ENCODE measurements at places on chromosomes 6 and 20. TPM values are rescaled to one million over a fixed set of nuclear protein-coding genes. Genes with fewer than 3 reads are reported as not detected.

The SOX4 gene
- 7.9 TPM for total RNA-seq

The FAM209B gene
- not detected for total RNA-seq

The NKAIN4 gene
- not detected for total RNA-seq

The HSPA1L gene
- total RNA-seq = 0.39 TPM

The SNAP25 gene
- not detected for total RNA-seq

The APMAP gene
- total RNA-seq = 54.3 TPM

The SOX18 gene
- total RNA-seq = 0.22 TPM

The RAE1 gene
- 85.5 TPM for total RNA-seq

The DDO gene
- 0.89 TPM for total RNA-seq

The RSPH4A gene
- total RNA-seq = not detected

The PLEKHG1 gene
- 0.99 TPM for total RNA-seq

The GPANK1 gene
- 24.2 TPM for total RNA-seq

The CST4 gene
- total RNA-seq = not detected

The SLC32A1 gene
- not detected for total RNA-seq

The THBD gene
- 1.4 TPM for total RNA-seq

The RAD21L1 gene
- total RNA-seq = 0.10 TPM

The TXNDC5 gene
- 417 TPM for total RNA-seq

GRCh38 chr20:25319241-25320034 is 71.2 kb downstream of the ABHD12 start:
- DNase-seq = no peak

- no peak for DNase-seq
These were observed 293.9 kb downstream of the THBS2 start for GRCh38 chr6:168959696-168960095.

DNA sequence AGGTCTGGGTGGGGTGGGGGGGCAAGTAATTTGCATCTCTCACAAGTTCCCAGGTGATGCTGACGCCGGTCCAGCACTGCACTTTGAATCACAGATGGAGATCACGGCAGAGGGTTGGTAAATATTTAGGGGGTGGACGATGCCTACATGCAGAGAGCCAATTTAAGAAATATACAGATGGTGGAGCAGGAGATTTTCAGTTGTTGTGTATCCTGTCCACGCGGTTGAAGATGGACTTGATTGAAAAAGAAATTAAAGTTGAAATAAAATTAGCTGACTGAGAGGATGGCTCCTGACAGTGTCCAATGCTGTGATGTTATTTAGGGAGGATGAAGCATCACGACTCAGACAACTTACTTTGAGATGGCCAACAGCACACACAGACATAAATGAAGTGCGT is 74.6 kb downstream of the PHACTR3 start:
- no peak for DNase-seq

DNA sequence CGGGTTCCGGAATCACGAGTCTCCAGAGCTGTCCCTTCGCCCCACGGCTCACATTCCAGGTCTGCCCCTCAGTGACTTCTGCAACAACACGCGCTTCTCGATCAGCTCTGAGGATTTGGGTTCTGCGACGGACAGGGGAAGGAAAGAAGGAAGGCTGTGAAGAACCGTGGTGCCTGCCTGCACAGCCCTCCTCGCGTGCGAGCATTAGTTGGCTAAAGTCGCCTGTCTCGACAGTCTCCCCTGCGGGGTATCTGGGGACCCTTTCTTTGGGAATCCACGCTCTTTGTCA is 23.1 kb downstream of the VPS52 start:
- DNase-seq = peak; percentile 76

DNA sequence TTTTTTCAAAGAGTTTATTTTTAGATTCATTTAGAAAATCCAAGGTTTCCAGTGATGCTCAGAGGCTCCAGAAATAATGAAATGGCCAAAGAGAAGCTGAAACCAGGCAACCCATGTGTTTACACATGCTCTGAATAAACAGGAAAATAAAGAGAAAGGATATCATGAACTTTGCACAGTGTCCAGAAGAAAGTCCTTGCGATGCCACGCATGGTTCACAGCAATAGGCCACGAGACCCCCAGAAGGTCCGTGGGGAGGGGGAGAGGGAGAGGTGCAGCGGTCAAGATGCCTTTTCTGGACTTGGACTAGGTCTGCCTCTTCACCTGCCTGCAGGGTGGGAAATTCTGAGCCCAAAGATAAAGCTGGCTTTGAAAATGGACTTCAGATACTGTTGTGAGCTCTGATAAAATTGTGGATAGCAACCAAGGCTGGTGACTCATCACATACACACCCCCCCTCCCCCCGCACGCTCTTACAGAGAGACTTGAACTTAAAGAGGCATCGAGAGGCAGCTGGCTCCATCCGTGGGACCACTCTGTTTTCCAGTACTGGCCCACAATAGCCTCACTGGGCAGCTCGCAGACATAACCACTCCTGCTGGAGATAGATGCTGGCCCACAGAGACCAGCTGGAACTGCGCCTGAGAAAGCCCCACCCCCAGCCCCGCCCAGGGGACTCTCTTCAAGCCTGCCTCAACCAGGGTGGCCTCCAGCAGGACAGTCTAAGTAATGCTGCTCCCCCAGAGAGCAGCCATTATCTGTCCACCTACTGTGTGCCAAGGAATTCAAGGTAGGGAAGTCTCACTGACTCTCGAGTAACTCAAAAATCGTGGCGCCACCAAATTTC is 21.2 kb upstream of the NFATC2 start:
- DNase-seq = peak; percentile 39

- no peak for DNase-seq
These were observed 49.2 kb upstream of the CTNNBL1 start for GRCh38 chr20:37644605-37645004.

DNA sequence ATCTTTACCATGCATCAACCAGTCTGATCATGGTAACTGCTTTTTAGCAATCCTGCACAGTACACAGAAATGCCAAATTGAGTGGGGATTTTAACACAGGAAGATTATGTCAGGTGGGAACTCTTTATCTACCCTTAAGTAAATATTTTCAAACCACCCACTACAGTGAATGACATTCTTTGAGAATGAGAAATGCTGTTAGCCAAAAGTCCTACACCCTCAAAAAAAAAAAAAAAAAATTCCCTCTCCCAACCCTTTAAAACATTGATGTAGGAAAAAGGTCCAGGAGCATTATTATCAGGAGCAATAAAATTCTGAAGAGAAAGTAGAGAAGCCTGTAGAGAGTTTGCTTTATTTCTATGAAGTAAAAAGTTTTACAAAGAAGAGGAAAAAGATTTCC is 307.2 kb upstream of the THEMIS start:
- DNase-seq = no peak

GRCh38 chr6:6604566-6604965 is 16.0 kb downstream of the LY86 start:
- no peak for DNase-seq

DNA sequence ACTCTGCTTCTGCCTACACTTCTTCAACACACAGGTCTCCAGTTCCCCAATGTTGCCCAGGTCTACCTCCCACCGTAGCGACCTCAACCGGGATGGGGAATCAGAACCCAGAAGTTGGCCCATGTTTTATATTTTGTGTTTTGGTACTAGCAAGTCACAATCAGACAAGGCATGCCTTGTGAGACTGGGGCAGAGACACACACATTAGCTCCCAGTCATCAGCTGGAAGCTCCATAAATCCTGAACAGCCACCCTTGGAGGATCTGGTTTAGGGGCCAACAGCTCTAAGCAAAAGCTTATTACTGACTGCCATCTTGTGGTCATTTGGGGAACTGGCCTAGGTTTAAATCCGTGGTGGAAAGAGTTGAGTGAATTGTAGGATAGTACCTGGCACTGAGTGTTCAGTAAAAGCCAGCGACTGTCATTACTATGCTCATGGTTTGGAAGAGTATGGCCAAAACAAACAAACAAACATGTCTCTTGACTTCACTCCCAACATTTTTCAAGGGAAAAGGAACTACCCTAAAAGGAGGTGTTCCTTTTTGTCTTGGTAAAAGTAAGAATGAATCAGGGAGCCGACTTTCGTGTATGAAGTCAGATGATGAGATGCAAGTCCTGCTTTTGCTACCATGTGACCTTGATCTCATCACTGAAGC is 40.5 kb downstream of the PIM1 start:
- DNase-seq = peak; percentile 64

DNA sequence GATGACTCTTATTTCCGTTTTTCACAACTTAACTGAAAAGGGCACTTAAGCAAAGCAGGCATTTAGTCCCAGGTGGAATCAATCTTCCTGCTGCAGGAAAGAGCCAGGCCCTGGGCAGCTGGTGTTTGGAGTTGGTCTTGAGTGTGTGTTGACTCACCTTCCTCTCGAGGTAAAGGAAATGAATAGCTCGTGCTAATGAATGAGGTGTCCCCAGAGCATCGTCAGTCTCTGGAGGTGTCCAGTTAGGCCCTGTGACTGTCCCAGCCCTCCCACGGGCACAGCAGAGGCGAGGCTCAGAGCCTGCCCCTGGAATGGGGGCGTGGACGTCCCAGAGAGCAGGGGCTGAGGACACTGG is 277.7 kb downstream of the NRN1 start:
- no peak for DNase-seq

DNA sequence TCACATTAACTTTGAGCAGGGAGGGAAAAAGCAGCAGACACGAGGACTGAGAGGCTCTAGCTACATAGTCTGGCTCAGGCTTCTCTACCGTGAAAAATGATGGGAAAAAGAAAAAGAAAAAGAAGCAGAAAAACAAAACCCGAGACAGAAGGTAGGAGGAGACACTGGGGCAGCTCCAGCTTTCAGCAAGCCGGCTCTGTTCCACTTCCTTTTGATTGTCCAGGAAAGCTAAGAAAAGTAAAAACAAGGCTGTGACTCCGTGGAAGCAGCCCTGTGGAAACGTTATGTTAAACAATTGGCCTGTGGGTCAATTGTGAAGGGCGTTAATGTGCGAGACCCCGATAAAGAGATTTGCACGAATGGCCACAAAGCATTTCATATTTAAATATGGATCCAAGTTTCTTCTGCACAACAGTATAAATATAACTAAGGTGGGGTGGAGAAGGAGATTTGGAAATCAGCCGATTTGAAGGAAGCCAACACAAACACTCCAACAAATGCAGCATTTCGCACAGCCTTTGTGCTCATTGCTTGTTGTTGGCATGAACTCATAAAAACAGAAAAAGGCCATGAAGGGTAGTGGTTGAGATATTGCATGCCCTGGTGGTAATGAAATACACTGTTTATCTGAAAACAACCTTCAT is 236.9 kb upstream of the JAG1 start:
- no peak for DNase-seq

GRCh38 chr20:33211817-33212424 is 5.2 kb upstream of the BPIFA3 start:
- peak; percentile 39 for DNase-seq

DNA sequence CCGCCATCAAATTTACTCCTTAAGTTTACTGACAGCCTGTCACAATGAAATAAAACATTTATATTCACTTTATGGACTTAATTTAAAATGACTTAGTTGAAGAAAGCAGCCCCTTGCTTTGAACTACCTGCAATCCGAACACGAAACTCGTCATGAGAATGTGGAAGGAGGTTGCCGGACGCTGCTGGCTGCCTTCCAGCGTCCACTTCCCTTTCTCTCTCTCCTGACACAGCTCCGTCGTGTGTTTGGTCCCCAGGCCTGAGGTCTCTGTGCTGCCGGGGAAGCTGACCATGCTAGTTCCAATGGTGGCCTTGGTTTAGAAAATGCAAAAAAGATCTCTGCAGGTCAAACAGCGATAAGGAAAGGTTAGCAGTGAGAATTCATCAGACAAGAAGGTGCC is 519.7 kb downstream of the CDH26 start:
- no peak for DNase-seq

GRCh38 chr20:45867819-45868176 is 10.4 kb downstream of the ZSWIM3 start:
- no peak for DNase-seq

GRCh38 chr6:75290136-75290945 is 5.7 kb upstream of the TMEM30A start:
- no peak for DNase-seq

DNA sequence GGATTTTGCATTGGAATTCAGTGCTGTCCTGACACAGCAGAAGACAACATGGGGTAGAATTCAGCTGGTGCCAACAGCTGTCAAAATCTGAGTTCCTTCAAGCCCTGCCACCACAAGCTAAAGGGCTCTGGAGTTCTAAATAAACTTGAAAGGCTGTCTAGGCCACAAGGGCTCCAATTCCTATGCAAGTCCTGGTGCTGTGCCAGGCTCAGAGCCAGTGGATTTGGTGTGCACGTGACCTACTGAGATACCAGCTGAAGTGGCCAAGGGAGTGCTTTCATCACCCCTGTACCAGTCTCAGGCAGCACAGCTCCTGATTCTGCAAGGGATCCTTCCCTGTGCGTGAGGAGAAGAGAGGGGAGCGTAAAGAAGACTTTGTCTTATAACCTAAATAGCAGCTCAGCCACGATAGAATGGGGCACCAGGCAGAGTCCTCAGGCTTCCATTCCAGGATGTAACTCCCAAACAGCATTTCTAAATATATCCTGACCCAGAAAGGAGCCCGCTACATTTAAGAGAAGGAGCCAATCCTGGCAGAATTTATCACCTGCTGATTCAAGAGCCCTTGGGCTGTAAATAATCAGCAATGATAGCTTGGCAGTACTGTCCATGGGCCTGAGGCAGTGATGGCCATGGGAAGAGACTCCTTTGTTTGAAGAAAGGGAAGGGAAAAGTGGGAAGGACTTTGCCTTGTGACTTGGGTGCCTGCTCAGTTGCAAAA is 881.2 kb upstream of the EPHA7 start:
- no peak for DNase-seq

DNA sequence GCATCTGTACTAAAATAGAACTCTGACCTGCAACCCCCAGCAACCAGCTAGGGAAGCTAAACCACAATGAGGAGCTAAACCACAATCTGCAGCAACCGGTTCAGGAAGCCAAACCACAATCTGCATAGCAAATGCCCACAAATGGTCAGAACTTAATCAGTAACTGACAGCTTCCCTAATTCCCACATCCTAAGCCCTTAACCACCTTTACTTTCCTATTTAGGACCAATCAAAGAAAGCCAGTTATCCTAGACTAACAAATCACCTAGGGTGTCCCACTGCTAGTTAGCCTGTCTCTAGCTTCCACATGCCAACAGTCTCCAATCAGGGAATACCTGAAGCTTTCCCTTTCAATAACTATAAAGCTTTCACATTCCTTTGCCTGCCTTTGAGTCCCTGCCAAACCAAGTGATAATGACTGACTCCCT is 424.6 kb upstream of the PTCHD4 start:
- DNase-seq = peak; percentile 33

GRCh38 chr6:63750400-63750799 is 114.8 kb downstream of the PHF3 start:
- no peak for DNase-seq

GRCh38 chr6:34460796-34461507 is 4.9 kb upstream of the PACSIN1 start:
- peak; percentile 21 for DNase-seq

DNA sequence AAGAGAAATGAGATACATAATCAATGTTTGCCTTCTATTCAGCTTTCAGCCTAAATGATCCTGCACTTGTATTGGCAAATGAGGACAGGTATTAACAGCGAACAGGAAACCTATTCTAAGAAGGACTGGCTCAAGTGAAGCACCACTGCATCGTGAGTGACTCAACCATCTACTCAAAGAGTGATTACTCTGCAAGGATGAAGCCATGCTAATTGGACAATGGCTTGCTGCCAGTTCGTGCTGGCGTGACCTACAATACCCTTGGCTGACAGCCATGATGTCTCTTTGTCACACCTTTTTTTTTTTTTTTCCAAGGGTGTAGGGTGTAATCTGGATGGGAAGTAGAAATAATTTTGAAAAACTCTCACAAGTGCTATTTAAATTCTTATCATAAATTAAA is 104.9 kb downstream of the GJA10 start:
- DNase-seq = peak; percentile 27

Data from MG63 (cell line).